ENCODE measurements at places on chromosomes 2 and 18.
A peak's percentile ranks its signal among the peaks of the same experiment; 100 is the strongest.

DNA sequence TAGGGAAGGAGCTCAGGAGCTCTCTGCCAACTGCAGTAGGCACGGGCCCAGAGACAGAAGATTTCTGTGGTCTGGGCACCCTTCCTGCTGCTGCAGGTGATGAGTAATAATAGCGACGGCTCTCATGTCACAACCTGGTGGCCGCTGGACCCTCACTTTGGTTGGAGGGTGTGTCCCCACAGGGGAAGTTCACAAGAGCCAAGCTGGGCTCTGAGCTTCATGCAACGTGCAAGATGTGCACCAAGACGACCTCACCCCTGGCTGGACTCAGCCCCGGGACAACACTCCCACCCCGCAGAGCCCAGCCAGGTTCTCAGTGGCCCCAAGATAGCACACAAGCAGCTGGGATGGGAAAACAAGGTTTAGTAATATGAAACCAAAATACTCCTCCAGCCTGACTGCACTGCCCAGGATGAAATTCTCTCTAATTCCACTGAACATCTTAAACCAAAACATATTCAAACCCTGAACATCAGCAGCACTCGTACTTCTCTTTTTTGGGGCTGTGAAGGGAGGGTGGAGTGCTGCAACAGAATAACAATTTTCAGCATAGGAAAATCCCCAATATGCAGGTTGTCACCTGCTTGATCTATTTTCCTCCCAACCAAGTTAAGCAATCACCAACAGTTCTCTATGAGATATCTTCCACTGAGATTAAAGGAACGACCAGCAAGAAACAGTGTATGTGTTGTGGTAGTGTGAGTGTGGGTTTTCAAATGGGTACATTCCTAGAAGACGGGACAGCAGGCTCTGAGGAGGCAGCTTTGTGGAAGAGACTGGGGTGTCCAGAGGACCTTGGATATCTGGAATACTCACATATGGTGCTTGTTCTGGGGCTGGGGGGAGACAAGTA lies 26.5 kb downstream of the BCL2 start:
- DNase-seq = no peak

DNA sequence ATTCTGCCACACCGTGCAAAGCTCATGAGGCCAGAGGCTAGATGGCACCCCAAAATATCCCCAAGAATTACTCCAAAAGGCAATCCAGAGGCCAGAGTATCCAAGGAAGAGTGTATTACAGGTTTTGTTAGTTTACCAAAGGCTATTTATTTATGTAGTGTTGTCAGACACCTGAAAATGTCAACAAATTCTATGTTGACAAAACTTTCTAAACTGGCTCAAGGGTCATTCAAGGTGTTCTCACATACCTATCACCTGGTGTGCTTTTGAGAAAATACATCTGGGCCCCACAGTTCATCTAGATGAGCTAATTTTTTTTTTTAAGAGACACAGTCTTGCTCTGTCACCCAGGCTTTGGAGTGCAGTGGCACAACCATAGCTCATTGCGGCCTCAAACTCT lies 12.4 kb upstream of the DTNB start:
- no peak for DNase-seq

DNA sequence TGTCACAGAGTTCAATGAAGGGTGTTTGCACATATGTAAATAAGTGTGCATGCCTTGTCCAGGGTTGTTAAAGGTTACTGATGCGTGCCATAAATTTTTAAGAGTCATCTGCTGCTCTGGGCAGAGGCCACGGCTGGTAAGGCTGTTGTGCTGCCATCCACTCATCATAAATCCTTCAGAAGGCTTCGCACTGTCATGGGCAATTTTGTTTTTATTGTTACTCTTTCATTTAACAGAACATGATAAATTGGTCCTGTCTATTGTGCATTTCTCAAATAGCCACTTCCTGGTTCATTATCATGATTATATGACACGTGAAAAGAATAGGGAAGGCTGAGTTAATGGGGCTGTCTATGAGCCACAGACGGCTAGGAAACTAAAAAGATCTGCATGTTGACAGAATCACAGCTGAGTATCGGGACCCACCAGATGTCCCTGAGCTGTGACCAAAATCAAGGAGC lies 634.3 kb upstream of the SOX11 start:
- no peak for DNase-seq

GRCh38 chr2:175744000-175744399 lies 258.1 kb downstream of the LNPK start:
- no peak for DNase-seq

- no peak for DNase-seq
Observed at GRCh38 chr2:11830708-11831301, 84.4 kb downstream of the LPIN1 start.

DNA sequence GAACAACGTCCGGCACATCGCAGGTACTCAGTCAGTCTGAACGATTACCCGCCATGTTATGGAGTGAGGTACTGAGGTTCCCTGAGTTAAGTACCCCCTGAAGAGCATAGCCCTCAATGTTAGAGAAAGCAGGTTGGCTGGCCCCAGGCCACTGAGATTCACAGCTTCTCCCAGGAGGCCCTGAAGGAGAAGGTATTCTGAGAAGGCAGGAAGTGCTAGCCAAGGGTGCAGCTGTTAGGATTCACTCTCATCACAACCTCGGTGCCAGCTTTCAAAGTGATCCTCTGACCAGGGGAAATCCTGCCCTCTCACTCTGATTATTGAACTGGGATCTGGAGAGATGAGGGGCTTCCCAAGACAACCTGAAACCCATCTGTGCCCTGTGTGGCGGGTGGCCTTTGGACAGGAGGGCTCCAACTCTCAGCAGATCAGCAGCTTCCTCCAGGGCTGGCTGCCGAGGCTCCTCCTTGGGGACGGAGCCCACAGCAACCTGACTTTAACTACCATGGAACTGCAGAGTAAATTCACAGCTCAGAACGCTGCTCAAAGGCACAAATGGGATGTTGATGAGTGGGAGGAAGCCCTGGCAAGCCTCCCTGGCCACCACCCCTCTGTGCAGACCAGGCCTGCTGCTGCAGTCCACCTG lies 7.8 kb downstream of the EHD3 start:
- no peak for DNase-seq

GRCh38 chr18:7514796-7515440 lies 52.2 kb upstream of the PTPRM start:
- DNase-seq = no peak

GRCh38 chr2:112465382-112465781 lies 16.6 kb upstream of the TTL start:
- DNase-seq = no peak

DNA sequence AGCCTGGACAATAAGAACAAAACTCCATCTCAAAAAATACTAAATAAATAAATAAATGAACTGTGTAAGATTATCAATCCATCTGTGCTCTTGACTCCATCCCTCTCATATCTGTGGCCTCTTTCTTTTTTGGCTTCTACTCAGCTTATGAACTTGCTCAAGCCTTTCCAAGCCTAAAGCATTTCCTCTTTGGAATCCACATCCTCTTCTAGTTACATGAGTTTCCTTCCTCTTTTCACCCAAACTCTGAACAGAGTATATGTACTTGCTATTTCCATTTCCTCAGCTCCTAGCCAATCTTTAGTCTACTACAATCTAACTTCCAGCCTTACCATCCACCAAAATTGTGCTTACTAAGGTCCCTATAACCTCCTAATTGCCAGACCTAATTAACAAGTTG lies 2.5 kb upstream of the DNAJC10 start:
- DNase-seq = no peak

- peak; percentile 22 for DNase-seq
Observed at GRCh38 chr18:37445368-37445767, 120.2 kb downstream of the CELF4 start.

- no peak for DNase-seq
Observed at GRCh38 chr2:237281836-237282306, 132.1 kb downstream of the COL6A3 start.

GRCh38 chr2:10036095-10036884 lies 7.1 kb upstream of the KLF11 start:
- no peak for DNase-seq

GRCh38 chr18:9380101-9380500 lies 45.5 kb downstream of the TWSG1 start:
- no peak for DNase-seq

DNA sequence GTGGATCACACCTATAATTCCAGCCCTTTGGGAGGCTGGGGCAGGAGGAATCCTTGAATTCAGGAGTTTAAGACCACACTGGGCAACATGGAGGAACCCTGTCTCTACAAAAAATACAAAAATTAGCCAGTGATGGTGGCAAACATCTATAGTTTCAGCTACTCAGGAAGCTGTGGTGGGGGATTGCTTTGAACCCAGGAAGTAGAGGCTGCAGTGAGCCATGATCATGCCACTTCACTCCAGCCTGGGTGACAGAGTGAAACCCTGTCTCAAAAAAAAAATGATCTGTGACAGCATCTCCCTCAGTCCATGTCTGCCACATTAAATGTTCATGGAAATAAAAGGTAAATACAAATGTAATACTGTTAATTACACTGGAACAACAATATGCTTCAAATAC lies 121.4 kb upstream of the COL5A2 start:
- no peak for DNase-seq

DNA sequence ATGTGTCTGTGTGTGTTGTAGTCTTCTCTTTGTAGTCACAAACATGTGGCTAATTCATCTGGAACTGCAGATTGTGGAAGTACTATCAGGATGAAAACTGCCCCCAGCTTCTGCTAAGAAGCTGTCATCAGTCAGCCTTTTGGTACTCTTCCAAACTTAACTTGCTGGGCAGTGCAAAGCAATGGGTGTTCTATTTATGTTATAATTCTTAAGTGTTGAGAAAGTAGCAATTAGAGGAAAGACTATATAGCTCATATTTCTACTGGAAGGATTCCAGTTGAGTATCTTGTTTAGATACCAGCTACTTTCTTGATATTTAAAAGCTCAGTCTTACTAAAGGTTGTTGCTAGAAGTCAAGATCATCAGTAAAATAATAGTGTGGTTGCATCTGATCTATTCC lies 52.1 kb downstream of the SLC38A11 start:
- DNase-seq = no peak

GRCh38 chr2:626491-627339 lies 50.5 kb downstream of the TMEM18 start:
- no peak for DNase-seq

- no peak for DNase-seq
Observed at GRCh38 chr2:234249873-234250272, 199.4 kb downstream of the SPP2 start.

DNA sequence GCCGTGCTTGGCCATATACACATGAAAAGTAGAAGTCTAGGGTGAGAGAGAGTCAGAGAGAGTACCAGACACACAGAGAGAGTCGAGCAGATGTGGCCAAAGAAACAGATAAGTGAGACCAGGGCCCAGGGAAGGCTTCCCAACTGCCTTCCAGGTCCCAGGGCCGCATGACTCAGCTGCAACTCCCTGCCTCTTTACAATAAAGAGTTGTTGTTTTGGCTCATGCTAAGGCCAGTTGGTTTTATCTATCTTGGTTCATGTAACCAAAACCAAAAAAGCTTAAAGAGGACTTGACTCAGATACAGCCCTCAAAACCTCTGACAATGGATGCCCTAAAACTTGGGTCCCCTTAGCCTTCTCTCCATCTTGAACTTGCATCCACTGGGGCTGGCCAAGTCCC lies 36.9 kb downstream of the REEP1 start:
- peak; percentile 14 for DNase-seq

- DNase-seq = no peak
Observed at GRCh38 chr18:75916624-75916982, 489.1 kb upstream of the SMIM21 start.

DNA sequence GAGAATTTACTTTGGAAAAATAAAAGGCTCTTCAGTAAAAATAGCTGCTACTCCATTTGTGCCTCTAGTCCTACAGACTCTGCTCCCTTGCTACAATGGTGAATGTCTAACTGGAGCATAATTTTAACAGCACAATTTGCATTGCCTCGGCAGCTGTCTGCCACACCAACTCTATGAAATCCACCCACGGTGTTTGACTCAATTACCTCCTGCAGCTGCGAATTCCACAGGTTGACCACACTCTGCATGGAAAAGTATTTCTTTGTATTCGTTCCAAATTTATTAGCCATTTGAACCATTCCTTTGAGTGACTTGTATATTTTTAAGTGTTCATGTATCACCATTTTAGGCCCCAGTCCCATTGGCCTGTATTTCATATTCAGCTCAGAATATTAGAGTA lies 182.1 kb upstream of the CCDC68 start:
- no peak for DNase-seq

GRCh38 chr2:100141906-100142305 lies 484 bp downstream of the AFF3 start:
- DNase-seq = no peak

DNA sequence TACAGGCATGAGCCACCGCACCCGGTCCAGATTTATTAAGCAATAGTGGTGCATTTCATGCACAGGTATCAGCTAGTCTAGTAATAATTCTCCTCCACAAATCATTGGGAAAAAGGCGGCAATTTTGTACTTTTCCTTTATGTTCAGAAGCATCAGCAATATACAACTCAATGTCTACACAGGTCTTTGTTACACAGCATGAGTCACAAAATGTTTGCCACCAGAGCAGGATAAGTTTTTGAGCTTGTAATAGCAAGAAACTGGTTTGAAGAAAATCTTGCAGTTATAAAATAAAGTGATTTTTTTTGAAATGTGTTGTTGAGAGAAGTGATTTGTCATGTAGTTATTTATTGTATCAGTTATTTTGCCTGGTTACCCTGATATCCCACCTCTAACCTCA lies 4.8 kb upstream of the ITPRIPL1 start:
- DNase-seq = no peak

All from BE2C (cell line).